ENCODE measurements at places on chromosomes 1 and 21. TPM values are rescaled to one million over a fixed set of nuclear protein-coding genes. Genes with fewer than 3 reads are reported as not detected.

C1orf94 gene
- total RNA-seq: not detected

FCRL5 gene
- total RNA-seq: 0.13 TPM

TBX15 gene
- total RNA-seq: 0.45 TPM

FCRL3 gene
- total RNA-seq: not detected

OR2L5 gene
- total RNA-seq: not detected

LRP8 gene
- 2.4 TPM for total RNA-seq

A3GALT2 gene
- total RNA-seq: not detected
